ENCODE measurements at places on chromosomes 5 and 9. TPM values are rescaled to one million over a fixed set of nuclear protein-coding genes. Genes with fewer than 3 reads are reported as not detected.

DNA sequence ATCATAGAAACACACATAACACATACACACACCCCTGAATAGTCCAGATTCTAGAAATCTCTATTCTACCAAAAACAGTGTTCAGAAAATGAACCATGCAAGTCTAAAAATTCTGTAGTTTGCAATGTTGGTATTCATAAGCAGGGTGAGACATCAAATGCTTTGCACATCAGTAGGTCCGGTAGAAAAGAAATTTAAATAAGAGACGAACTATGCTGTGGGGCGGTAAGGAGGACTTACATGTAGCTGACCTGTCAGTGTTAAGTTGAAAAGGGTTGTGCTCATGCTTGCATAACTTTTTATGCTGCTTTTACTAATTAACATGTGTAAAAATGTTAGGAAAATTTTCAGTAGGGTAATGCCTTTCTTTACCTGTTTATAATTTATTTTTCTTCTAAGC is 409.1 kb downstream of the KIAA0825 start:
- DNase-seq: no peak

DNA sequence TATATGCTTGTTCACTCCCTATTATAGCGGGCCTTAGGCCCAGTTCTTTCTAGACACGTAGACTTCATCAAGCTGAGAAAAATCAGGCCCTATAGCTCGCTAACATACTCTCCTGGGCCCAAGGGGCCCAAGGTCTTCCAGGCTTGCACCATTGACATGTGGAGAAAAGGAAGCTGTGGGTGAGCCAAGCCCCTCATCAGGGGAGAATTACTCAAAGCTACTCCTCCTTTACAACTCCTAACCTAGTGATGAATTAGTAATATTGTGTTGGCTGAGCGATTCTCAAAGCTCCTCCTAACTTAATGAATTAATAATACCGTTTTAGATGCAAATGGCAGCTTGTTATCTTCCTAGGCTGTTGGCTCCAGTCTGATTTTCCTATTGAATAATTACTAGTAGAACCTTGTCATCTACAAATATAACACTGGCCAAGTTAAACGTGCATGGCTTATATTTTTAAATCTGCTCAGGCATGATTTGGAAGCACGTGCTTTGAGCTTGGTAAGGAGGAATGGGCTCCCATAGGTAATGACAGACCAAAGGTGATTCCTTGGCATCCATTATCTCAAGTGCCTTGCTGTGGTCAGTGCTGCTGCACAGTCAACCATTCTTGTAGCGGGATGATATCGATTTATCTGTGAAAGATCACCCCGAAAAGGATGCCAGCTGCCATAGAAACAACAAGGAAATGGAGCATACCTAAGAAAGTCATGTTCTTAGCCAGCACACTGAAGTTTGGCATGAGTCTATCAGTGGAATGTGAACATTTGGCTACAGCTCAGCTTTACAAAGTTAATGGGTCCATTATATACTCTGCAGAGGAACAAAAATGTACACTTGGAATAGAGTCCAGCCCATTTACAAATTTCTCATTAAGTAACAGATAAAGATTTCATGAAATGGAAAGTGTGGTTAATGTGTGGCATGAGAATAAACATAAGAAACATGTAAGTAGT is 23.8 kb downstream of the LVRN start:
- peak; percentile 15 for DNase-seq

Gene C5orf24
- total RNA-seq: 70.6 TPM

- peak; percentile 27 for DNase-seq
Observed at GRCh38 chr9:91847581-91848091, 102.4 kb downstream of the ROR2 start.

GRCh38 chr9:136297766-136298735 is 5.8 kb downstream of the CCDC187 start:
- no peak for DNase-seq

DNA sequence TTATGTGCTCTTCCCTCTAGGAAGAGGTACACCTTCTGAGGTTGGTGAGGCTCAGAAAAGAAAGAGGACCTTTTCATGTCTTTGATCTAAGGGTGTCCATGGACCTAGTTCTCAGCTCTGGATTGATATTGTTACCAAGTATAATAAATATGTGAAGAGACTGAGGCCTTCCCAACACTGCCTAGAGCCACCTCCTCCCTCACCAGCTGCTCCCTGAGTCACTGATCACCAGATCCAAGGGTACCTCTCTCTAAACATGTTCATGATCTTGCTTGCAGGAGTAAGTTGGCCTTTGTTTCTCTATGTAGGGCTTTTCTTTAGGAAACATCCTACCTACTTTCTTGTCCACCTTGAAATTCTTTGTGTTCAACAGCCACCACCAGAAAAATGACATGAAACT is 218.8 kb upstream of the ADRA1B start:
- no peak for DNase-seq

- no peak for DNase-seq
Observed at GRCh38 chr9:89786655-89787054, 181.8 kb downstream of the GADD45G start.

GRCh38 chr9:76349865-76350264 is 44.4 kb downstream of the RFK start:
- no peak for DNase-seq

DNA sequence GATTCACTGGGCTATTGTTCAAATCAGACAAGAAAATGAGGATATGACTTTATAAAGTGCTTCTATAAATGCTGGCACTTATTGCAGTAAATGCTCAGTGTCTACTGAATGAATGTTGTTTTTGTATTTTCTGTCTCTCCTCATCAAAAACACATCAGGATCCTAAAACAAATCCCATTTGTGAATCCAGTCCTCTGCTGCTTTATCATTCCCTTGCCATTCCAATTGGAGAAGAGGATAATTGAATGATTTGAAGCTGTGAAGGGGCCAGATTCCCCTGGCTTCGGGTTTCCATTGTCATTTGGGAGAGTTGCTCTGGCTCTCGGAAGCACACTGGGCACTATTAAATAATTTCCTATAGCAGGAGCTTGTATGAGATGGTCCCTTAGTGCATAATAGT is 666.8 kb downstream of the ACTL7B start:
- no peak for DNase-seq

DNA sequence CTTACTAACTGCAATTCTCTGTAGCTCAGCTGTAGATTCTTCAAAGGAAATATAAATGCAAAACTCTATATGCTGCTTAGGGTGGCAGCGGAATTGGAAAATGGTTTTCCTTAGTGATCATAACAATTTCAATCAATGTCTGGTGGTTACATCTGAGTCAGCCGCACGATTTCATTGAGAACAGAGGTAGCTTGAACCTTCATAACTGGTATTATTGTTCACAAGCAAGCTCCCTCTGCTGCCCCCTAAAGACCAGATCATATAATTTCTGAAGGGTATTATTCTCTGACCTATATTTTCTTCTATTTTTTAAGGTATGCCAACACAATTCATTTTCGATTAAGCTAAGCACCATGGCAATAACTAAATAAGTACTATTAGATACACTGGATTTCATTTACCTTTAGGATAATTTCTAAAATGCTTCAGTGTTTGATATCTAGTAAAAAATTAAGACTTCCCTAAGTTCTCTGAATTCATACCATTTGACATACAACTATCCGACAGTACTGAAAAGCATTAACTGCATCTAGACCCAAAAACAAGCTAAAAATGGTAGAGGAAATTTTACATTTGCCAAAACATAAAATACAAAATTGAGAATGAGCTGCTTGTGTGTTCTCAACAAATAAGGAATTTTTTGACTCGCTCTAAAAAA is 181.1 kb upstream of the SPEF2 start:
- peak; percentile 49 for DNase-seq

Gene GZMA
- not detected for total RNA-seq
